ENCODE measurements at places on chromosomes 2 and 18.

GRCh38 chr2:88024509-88024908 lies 8.2 kb upstream of the RNU2-63P start:
- DNase-seq, result no peak

GRCh38 chr2:231911381-231911780 lies 14.8 kb downstream of the NPPC start:
- no peak for DNase-seq

DNA sequence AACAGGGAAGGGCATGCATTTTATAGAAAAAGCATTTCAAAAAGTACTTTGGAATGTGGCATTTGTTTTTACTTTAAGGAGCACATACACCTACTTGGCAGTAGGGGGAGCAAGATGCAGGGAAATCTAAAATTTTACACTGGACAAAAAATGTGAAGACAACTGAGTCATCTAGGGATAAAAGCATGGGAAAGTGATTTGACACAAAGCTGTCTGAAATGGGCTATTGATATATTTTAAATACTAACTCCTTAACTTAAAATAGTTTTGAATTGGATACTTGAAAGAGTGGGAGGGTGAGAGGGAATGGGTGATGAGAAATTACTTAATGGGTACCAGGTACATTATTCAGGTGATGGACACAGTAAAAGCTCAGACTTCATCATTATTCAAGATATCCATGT lies 15.8 kb downstream of the TMEM200C start:
- DNase-seq, result no peak

- no peak for DNase-seq
These were observed 40.3 kb upstream of the AFF3 start for GRCh38 chr2:100182494-100183361.

DNA sequence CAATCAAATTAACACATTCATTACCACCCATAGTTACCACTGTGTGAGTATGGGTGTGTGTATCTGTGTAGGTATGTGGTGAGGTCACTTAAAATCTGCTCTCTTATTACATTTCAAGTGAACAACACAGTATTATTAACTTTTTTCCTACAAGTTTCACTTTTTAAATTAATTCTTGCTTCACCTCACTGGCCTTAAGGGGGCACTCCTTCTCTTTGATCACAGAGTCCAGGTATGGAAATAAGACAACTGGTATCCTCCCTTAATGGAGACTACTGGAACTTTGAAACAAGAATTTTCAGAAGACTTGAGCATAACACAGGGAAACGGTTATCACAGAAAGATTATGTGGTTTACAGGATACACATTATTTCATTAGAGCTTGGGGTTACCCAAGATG lies 255.8 kb downstream of the ASXL3 start:
- no peak for DNase-seq

- no peak for DNase-seq
These were observed 416.8 kb downstream of the RNF144A start for GRCh38 chr2:7333960-7334493.

- DNase-seq, result no peak
These were observed 275.9 kb downstream of the DCC start for GRCh38 chr18:52615943-52616342.

- no peak for DNase-seq
These were observed 5.8 kb upstream of the MARCHF7 start for GRCh38 chr2:159706385-159706980.

GRCh38 chr2:147511491-147511948 lies 333.3 kb upstream of the ACVR2A start:
- no peak for DNase-seq

DNA sequence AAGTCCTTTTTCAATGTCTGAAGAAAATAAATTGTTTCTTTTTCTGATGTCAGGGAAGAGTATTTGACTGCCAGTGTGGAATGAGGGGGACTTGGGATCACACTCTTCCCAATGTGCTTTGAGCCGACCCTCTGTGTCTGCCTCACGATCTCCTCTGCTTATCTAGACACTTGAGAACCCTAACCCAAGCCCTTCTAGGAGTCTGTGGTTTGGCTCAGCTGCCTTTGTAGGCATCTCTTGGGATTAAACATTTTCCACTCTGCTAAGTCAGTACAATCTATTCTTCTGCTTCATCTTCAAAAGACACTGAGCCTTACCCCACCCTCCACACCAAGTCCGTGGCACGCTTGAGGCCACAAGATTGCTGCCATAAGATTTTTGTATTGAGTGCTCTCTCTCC lies 19.4 kb downstream of the FAM110C start:
- no peak for DNase-seq

Data from NK-92 treated with Interleukin-12 subunit alpha and Interleukin-12 subunit beta, amount 100 ng/mL, for 24 hours (cell line).